ENCODE measurements at places on chromosomes 6 and 20.

DNA sequence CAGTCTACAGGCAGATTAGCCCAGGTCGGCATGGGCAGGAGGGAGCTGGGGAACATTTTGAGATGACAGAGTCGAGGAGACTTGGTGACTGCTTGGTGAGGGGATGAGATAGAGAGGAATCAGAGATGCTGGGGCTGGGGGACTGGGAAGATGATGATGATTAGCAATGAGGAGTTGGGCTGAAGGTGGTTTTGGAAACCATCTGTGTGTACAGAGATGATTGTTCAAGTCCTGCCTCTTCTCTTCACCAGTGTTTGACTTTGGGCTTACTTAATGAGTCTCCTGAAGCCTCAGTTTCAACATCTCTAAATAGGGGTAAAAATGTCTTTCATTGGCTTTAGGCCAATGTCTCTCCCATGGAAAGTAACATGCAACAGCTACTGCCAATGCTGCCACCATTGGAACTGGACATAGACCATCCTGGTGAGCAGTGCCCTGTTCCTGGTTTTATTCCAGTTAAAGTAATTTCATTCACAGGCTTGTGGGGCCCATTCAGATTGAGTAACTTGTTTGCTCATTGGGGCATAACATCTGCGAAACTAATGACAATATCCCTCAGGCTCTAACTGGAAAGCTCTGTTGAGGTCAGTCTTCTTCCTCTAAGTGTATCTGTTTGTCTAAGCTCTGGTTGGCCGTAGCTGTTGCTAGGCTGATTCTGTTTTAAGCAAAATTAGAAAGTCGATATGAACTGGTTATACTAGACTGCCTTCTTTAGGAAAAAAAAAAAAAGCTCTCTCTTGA, 99.1 kb downstream of the ARMC2 start:
- DNase-seq = peak; percentile 88

DNA sequence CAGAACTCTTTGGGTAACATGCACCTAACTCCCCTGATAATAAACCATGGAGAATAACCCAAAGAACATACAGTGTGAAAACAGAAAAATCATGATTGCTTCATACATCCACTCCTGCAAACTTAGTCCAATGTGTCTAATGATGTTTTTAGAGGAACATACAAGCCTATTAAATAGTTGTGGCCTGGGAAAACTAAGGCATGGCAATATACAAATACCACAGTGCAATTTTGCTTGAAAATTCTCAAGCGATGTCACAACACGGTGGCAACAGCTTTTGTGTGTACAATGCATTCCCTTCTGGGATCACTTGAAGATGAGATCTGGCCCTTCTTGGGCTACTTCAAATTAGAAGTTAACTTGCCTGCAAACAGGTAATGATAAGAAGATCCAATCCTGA, 16.7 kb downstream of the MAP3K5 start:
- DNase-seq = peak; percentile 47

GRCh38 chr6:119090256-119090655, 11.8 kb upstream of the FAM184A start:
- DNase-seq = peak; percentile 5

GRCh38 chr20:38046572-38046971, 13.0 kb downstream of the RPRD1B start:
- DNase-seq = no peak

- no peak for DNase-seq
Measured at GRCh38 chr6:159866286-159867247, 24.2 kb upstream of the MAS1 start.

GRCh38 chr6:110475066-110475653, 1.3 kb downstream of the SLC22A16 start:
- DNase-seq = no peak

DNA sequence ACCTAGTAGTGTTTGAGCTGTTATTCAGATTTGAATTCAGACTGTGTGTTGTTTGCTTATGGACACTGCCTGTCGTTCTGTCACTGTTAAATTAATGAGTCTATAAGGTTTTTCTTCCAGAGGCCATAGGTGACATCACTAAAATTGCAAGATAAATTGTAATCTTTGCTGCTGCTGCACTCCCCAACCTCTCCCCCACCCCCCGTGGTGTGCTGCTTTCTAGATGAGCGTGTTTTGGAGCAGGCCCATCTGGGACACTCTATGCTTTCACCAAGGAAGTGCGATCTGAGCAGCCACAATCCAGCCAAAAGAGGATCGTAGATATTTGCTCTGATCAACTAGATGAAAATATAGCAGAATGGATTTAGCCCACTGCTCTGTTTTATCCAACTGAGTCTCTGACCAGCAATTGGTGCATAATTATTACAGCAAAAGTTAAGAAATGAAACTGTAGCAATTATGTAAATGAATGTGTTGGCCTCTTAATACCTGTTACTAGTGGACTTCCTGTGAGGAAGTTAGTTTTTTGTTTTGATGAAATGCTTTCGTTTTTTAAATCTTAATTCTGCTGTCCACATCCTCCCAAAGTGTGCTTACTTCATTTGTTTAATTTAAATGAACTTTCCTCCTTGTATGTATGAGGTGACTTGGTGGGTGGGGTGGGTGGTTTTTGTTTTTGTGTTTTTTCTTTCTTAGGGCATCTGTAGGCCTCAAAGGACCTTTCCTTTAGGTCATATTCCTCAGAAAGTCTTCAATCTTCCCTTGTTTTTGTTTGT, 58.1 kb downstream of the RPRD1B start:
- no peak for DNase-seq

DNA sequence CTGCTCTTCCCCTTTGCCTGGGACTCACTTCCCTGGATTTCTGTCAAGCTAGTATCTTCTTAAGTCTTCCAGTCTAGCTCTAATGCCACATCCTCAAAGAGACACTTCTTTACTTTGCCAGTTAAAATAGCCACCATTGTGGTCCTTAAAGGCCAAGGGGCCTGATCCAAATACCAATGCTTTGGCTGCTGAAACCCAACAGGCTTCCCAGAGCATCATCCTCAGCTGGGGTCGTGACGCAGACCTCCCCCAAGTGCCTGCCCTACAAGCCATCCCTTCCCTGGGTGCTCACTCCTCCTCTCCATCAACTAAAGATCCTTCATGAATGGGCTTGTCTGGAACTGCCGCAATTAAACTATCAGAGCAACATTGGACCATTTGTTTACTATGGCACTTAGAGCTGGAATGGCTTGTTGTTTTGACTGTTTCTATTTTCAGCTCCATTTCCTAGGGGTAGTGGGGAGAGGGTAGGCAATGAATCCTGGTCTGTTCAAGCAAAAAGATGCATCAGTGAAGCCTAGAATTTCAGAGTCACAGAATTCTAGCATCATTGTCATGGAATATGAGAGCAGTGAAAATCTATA, 79.6 kb upstream of the SIRPA start:
- no peak for DNase-seq

DNA sequence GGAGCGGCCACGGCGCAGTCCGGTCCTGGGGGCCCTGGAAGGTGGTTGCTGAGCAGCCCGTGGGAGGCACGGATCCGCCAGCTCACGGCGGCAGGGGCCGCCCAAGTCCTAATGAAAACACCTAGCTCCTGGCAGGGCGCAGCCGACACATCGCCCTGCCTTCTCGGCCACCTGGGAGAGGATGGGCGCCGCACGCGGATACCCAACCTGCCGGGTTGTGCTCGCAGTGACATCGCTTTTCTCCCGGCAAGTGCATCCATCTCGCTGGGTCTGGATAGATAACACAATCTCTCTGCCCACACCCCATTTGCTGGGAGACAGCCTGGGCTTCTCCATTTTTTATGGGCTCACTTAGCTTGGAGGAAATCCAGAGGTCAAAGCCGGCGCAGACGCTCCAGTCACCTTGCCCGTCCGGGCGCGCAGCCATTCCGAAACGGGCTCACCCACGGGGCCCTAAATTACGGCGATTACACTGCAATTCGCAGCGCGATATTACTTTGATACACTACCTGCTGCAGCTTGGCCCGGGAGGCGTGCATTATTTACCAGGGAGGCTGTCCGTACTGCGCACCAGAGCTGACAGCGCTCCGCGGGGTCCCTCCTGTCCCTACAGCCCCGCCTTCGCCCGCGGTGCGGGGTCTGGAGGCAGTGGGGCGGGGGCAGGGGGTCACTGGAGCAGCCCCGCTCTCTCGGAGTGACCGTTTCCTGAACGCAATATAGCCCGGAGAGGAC, 36.2 kb upstream of the CCDC167 start:
- DNase-seq = peak; percentile 29

DNA sequence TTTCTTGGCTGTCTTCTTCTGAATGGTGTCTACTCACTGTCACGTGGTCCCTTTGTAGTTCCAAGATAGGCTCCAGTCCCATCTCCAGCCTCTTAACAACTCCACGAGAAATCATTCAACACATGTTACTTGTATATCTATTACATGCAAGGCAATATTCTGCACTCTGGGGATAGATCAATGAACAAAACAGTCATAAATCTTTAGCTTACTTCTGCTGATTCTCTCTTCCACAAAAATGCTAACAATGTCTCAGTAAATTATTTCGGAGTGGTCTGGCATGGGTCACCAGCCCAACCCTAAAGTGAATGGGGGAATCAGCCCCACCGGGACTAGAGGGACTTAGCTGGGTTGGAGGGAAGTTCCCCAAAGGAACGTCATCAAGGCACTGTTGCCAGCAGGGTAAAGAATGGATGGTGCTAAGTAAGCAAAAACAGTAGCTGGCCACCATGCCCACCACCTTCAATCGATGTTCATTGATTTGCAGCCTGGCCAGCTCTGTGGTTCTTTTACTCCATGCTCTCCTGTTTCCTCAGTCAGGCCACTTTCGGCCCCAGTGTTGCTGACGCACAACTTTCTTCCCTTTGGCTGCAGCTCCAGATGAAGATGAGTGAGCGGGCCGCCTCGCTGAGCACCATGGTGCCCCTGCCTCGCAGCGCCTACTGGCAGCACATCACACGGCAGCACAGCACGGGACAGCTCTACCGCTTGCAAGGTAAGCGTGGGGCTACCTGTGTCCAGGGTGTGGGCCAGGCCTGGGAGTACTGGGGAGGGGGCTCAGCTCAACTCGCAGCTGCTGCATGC, 167.7 kb downstream of the DOK5 start:
- no peak for DNase-seq

DNA sequence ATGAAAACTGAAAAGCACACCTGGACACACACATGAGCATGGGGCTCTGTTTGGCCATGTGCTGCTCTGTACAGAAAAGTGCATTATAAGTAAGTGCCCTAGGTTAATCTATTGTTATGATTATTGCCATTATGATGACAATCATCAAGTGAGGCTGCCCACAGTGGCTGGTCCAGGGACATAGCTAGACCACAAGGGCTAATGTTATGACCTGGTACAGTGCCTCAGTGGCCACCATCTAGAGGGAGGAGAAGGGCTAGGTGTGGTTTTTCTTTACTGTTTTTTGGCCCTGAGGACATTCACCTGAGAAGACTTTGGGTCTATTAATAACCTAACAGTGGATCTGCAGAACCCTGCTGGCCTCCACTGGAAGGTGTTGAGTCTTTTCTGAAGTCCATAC, 86.1 kb downstream of the GJA10 start:
- DNase-seq = no peak
